ENCODE measurements at places on chromosomes 4 and X. TPM values are rescaled to one million over a fixed set of nuclear protein-coding genes. Genes with fewer than 3 reads are reported as not detected.

DNA sequence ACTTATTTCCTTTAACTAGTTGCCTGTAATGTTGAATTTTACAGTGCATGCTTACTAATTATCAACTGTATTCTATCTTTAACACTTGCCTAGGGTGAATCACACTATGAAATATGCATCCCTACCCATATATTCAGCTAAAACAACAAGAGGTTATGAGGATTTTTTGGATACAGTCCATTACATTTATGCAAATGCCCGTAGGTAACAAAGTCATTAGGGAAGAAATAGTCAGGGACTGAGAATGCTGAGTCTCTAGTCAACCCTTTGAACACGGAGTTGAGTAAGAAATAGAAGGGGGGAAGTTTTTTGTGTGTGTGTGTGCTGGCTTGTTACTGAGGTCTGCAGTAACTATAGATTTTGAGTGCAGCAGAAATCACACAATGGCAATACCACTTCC lies 26.1 kb upstream of the CBLL2 start:
- no peak for DNase-seq

GRCh38 chr4:177222781-177223180 lies 86.9 kb upstream of the NEIL3 start:
- DNase-seq = no peak

DNA sequence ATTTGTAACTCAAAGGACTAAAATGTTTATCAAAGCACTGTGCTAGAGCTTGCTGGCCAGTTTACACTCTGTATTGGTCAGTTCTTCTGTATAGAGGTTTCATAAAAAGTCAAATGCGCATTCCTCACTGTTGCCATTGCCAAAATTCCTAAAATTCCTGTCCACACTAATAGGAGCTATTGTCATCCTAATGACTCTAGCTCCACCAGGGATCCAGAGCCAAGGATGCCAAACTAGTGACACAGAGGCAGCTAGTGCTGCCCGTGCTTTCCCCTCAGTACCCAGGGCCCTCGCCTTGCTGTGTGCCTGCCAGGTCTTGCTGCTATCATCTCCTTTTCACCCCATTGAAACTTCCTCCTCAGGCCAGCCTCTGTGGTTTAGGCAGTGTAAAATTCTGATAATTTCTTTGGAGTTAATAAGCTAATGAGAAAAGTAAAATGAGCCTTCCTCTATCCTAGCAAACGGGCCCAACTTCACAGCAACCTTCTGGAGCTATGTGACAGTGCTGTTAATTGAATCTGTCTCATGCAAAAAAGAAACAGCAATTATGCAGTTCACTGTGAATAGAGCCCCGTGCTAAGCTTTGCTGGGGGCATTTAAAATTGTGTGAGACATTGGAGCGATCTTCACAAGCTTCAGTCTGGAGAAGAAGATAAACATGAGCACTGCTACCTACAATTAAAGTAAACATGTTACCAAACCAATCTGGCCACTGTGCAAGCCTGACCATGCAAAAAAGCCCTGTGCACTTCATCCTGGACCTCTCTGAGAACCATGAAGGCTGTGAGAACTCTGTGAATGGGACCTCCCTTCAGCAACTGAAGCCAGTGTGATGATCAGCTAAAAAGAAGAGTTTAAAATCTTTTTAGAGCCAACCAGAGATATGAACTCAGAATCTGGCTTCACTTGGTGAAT lies 43.1 kb upstream of the FGF2 start:
- DNase-seq = no peak

The FRG1 gene
- total RNA-seq = 25.2 TPM

DNA sequence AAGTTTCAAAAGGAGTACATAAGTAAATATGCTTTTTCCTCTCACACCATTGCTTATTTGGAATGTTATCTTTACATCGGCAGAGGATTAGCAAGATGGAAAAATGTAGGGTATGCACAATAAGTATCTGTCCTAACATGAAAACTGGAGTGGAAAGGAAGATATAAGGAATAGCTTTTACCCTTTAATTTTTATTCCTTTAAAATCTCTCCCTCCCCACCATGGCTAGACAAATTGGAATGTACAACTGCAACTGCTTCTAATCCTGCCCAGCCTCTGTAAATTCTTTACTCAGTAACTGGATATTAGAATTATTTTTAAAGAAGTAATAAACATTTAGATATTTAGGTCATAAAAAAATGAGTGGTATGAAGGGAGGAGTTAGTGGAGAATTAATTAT lies 171.5 kb downstream of the PCDH18 start:
- no peak for DNase-seq

The BST1 gene
- 11.4 TPM for total RNA-seq

DNA sequence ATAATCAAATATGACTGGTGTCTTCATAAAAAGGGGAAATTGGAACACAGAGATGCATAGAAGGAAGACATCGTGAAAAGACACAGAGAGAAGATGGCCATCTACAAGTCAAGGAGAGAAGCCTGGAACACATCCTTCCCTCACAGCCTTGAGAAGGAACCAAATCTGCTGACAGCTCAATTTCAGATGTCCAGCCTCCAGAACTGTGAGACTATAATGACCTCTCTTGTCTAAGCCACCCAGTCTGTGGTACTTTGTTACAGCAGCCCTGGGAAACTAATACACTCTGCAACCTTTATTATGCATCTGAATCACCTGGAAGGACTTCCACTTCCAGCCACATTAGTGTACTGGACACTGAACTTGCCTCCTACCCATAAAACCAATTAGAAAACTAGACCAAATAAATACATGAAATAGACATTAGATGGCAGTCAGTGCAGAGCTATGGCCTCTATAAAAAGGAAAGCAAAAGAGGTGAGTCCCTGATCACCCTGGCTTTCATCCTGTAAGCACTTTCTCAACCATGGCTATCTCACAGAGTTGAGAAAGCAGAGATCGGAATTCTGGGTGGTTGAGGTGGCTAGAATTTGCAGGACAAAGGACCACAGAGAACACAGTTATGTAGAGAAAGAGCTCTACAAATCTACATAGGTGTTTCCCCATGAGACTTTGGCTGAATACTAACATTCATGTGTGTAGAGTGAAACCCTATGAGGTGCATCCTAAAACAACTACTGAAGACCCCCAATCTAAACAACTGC lies 25.7 kb downstream of the GAB3 start:
- DNase-seq = no peak

The SATL1 gene
- total RNA-seq = 0.09 TPM

- DNase-seq = no peak
Observed at GRCh38 chrX:131271274-131271673, 17.8 kb downstream of the IGSF1 start.

The PASD1 gene
- total RNA-seq = not detected

DNA sequence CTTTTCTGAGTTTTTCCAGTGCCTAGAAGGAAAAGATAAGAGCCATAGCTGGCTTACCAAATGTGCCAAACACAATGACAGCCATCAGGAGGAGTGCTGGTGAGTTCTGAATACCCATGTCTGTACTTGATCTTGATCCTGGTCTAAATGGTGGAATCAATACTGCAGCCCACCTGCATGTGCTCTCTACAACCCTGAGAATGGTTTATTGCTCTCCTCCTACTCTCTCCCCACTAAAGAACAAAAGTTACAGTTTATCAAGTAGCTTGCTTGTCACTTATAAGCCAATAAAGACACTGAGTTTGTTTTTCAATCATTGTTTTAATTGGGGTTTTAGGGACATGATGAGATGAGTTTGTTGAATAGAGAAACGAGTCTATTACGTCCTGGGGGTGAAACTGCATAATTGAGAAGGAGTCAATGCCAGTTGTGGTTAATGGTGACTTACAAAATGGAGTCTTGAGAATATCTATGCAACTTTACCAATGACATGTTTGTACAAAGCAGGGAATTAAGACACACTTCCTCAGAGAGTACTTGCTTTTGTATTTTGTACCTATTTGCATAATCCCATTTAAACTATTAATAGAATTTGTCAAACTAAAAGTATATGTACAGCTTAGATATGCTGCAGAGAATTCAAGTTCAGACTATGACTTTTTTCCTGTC lies 20.8 kb upstream of the CXCL3 start:
- no peak for DNase-seq

GRCh38 chr4:33850371-33850902 lies 2393.9 kb downstream of the ARAP2 start:
- DNase-seq = no peak

DNA sequence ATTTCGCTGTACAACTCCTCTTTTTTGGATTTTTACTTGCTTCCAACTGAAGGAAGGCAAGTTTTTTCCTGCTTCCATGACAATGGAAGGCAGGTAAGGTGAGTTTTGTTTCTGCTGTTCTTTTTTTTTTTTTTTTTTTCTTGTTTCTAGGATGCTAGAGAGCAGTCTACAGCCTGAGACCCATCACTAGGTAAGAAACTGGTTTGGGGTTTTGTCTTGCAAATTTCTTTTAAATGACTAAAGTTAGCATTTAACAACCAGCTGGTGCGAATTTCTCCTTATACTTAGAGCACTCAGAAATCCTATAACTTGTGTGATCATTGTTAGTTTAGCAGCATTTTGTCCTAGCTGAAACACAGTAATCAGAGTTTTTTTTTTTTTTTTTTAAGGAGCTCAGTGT lies 378.4 kb upstream of the CNKSR2 start:
- no peak for DNase-seq

The WNK3 gene
- total RNA-seq = 0.06 TPM

GRCh38 chr4:181294421-181294820 lies 948.8 kb upstream of the TENM3 start:
- DNase-seq = no peak

GRCh38 chr4:27123769-27124124 lies 263.1 kb downstream of the STIM2 start:
- DNase-seq = no peak

The C4orf36 gene
- 0.92 TPM for total RNA-seq

DNA sequence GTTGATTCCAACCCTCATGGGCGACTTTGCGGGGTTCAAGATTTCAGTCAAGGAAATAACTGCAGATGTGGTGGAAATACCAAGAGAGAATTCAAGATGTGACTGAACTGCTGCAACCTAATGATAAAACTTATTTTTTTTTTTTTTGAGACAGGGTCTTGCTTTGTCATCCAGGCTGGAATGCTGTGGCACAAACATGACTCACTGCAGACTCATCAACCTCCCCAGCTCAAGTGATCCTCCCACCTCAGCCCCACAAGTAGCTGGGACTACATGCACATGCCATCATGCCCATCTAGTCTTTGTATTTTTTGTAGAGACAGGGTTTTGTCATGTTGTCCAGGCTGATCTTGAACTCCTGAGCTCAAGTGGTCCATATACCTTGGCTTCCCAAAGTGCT lies 19.5 kb upstream of the WDFY3 start:
- DNase-seq = no peak

- no peak for DNase-seq
Observed at GRCh38 chr4:33134366-33134765, 2414.2 kb downstream of the PCDH7 start.

The RAB40A gene
- total RNA-seq = 0.27 TPM

The TLR2 gene
- 4.3 TPM for total RNA-seq

GRCh38 chrX:113935518-113935917 lies 648.4 kb upstream of the HTR2C start:
- DNase-seq = no peak

DNA sequence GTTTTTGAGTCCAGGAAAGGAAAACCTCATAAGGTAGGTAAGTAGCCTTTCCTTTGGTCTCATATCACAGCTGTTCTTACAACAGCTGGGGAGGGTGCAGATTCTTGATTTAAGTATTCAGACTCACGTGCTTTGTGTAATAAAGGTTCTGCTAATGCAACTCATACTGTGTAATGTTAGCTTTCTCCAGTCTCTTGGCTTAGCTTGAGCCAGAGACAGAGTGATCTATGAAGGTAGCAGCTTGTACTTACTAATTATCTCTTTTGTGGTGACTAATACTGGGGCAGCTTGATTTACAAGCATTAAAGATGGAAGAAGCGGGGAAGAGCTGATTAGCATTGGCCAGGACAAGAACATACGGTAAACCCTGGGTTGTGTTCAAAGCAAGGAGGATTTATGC lies 80.3 kb downstream of the LNX1 start:
- DNase-seq = no peak

The TMPRSS11A gene
- not detected for total RNA-seq

DNA sequence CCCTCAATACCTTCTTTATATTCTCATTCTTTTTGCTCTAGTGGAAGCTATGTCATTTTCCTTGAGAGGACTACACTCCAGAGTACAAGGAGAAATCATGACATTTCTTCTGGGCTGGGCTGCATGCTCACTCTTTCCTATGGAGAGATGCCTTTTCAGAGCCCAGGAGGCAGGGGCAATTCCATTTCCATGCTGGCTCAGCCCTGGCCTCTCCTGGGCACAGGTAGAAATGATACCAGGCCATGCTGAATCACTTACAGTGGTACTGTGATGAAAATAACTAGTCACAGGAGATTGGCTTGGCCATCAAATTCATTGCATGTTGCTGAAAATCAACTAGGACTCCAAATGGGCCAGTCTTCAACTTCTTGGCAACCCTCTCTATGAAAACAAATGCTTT lies 34.0 kb upstream of the PPARGC1A start:
- DNase-seq = no peak

The F8A2 gene
- not detected for total RNA-seq

GRCh38 chr4:28117084-28117682 lies 1256.5 kb downstream of the STIM2 start:
- DNase-seq = no peak

The MAGEA11 gene
- not detected for total RNA-seq

GRCh38 chr4:174406383-174406782 lies 115.9 kb downstream of the HPGD start:
- no peak for DNase-seq

The IL15 gene
- total RNA-seq = 5.6 TPM

The AMTN gene
- not detected for total RNA-seq

GRCh38 chr4:19707876-19708275 lies 543.8 kb upstream of the SLIT2 start:
- DNase-seq = no peak

- DNase-seq = no peak
Observed at GRCh38 chr4:17494258-17495190, 17.4 kb downstream of the QDPR start.

GRCh38 chrX:119479845-119480244 lies 11.6 kb downstream of the SLC25A5 start:
- DNase-seq = no peak

- DNase-seq = no peak
Observed at GRCh38 chr4:159410076-159410777, 307.3 kb downstream of the RAPGEF2 start.

- no peak for DNase-seq
Observed at GRCh38 chr4:21139327-21139726, 439.1 kb downstream of the PACRGL start.

The AKAP17A gene
- total RNA-seq = 37.3 TPM

DNA sequence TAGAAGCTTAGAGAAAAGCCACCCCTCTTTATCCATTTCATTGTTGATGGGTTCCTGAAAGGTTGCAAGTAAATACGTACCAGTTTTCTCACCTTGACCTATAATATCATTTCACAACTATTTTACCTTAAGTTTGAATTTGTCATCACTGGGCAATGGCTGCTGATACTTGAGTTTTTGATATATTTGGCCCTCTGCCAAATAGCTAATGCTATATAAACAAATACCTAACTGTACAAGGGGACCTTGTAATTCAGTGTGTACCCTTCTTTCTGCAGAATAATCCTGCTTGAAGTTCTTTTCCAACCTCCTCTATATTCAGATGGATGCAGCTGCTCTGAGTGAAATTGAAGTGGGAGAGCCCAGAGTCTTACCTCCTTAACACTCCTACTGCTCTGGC lies 19.0 kb upstream of the GLUD2 start:
- no peak for DNase-seq
